ENCODE measurements at places on chromosomes 5 and 9.

GRCh38 chr5:95081982-95082381, 202.9 kb downstream of the MCTP1 start:
- DNase-seq, result no peak

GRCh38 chr9:14485366-14485765, 171.4 kb upstream of the NFIB start:
- no peak for DNase-seq

DNA sequence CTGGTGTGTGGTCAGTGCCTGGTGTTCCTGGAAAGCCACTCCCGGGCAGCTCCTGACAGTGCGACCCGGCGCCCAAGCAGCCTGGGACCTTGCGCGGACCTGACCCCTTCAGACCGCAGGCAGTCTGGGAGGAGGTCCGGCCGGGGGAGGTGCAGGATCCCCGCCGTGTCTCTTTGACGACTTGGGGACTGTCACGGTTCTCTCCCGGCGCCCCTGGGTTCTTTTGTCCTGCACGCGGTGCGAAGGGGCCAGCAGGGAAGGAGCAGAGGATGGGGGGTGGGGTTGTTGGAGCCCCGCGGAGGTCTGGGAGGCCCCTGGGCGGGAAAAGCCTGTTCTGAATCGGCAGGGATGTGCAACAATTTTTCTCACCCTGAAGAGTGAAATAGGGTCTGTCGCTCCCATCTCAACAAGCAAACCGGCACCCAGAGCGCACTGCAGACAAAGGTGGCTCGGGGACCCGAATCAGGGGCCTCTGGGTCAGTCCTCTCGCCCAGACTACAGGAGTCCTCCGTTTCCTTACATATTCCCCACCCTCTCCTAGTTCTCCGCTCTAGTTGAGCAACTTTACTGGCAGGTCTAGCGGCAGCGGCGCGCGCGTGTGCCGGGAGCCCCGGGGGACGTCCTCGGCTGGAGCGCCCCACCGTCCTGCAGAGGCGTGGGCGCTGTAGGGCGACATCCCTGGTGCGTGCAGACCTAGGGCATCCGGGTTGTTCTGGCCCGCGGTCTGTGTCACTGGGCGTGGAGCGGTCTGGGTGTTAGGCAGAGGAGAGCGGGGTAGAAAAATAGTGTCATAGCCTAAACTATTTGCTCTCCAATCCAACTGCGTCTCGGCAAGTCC, 1.2 kb downstream of the VCAN start:
- no peak for DNase-seq

DNA sequence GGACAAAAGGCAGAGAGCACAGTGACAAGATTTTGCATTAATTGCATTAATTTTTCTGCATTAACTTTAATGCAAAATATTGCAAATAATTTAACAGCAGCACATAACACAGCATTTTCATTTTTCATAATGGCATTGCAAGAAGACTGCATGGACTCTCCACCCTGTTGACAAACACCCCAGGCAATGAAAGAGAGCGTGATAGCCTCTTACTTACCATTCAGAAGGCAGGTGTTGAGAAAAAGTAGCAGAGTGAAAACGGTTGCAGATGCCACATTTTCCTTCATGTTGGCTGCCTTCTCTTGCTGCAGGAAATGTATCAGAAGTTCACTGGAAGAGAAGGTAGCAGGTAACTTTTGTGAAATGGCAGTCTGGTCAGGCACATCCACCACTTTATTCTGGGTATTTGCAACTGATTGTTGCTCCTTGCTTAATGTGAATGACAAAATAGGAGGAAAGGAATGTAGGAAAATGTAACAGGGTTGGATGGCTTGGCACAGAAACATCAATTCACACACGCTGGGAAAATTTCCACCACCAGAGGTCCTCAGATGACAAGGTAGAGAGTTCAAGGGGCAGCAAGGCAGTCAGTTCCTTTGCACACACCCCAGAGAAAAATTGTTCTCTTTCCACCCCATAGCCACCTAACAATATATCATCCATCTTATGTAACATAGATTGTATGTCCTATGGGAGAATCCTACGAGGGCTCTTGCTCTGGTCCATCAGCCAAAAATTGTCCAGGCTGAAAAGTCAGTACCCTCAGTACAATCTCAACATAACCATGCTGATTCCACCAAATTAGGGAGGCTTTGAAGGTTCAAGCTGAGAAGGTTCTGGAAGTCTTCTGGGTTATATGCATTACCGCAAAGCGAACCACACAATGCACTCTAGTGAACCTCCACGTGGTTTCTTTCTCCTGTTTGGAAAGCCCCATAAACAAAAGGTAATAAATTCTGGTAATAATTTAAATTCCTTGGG, 41.9 kb upstream of the AGXT2 start:
- peak; percentile 31 for DNase-seq

DNA sequence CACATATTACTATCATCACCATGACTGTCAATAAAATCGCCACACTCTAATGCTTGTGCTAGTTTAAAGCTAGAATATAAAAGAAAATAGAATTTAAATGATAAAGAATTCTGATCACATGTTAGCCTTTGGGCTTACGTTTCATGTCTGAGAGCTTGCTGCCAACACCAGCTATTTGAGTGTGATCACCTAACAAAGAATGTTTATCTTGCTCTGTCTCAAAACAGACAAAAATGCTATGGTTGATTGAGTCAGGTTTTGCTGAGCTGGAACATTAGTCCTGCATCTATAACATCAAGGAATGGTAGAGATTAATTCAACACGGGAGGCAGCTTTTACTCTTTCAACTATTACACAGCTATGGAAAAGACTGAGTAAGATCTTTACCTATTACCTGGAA, 50.7 kb downstream of the MSX2 start:
- DNase-seq, result no peak

DNA sequence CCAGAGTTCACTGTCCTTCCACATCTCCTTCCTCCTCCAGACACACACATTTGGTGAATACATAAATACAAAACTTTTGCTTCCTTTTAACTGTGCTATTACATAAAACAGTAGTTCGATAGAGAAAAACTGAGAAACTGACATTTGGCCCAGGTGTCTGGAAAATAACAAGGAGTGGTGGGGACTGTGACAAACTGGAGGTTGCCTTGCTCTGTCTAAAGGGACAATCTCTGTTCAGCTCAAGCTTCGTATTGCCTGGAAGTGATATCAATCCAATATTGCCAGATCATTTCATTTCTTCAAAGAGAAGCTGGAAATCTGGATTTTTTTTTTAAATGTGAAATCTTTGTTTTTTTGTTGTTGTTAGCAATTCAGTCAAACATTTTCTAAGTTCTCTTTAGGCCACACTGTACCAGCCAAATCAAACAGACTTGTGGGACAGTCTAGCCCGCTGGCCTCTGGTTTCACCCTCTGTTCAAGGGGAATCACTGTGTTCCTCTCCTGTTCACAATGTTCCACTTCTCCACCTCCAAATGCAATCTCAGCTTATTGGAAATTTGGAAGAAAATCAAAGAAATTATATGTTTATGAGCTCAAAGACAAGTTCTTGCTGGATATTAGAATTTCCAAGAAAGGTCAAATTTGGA, 612.5 kb downstream of the KIF4B start:
- DNase-seq, result no peak

GRCh38 chr9:93114984-93115335, 18.9 kb downstream of the CARD19 start:
- no peak for DNase-seq

- DNase-seq, result no peak
Observed at GRCh38 chr9:2622461-2623287, 1.1 kb downstream of the VLDLR start.

DNA sequence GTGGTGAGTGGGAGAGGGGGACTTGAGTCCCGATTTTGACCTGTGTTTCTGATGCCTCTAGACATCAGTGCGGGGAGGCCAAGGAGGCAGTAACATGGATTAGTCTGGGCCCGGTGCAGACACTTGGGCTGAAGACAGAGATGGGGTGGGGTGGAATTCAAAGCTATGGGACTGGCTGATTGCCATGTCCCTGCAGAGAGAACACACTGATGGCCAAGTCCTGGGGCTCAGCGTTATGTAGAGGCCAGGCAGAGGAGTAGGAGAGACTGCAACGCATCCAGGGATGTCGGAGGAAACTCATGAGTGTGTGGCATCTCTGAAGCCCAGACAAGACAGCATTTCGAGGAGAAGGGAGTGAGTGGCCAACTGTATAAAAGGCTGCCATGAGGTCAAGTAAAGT, 30.1 kb downstream of the PSD2 start:
- no peak for DNase-seq

DNA sequence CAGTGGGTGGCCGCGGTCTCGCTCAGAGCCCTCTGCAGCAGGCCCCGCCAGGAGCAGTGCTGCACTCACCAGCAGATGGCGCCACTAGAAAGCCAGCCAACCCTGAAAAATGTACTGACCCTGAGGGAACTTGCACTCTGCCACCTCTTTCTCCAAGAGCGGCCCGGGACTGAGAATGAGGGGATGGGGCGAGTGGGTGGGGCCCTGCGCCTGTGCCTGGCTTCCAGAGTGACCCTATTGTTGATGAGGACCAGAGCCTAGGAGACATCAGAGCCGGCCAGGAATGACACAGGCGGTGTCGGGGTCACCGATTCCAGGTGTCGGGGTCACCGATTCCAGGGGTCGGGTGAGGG, 2.9 kb upstream of the IL17B start:
- peak; percentile 46 for DNase-seq

DNA sequence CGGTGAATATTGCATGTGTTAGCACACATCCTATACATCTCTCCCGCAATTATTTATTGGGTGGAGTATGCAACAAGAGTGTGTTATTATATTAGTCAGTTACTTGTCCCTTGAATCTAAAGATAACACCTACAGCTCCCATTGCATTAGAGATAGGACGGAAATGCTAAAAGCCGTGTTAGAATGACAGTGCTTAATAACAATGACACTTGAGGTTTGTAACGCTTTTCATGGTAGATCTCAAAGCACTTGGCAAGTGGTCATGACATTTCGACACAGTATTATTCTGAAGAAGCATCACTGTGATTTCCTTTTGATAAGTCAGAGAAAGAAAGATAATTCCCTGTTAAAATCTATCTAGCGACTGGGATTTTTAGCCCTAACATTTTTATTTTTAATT, 33.4 kb upstream of the TRIO start:
- no peak for DNase-seq

DNA sequence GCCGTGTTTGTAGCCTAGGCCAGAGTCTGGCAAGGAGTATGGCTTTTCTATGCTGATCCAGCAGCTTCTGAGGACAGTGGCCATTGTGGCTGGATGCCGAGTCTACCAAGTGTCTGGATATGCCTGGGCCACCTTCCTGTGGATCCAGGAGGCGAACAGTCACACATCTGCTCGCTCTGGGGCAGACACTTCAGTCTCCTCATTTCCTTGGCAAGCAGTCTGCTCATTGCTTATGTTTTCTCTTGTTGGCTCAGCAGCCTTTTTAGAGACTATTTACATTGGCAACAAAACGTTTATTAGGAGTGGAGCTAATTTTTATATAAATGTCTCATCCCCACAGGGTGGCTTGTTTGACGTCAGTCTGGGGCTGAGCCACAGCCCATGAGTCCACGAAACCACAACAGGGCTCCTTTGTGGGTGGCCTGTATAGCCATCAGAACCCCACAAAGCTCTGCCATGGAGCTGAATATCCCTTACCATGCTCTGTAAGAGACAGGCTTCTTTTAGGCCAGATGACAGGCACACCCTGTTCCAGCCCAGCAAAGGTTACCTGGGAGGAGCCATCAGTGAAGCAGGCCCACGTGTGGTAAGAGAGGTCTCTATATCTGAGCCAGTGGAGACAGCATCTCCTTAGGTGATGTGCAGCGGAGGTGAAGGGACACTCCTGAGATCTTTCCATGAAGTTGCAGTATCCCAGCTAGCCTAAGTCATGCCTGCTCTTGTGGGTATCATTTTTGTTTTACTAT, 221.7 kb downstream of the DIRAS2 start:
- DNase-seq, result no peak

DNA sequence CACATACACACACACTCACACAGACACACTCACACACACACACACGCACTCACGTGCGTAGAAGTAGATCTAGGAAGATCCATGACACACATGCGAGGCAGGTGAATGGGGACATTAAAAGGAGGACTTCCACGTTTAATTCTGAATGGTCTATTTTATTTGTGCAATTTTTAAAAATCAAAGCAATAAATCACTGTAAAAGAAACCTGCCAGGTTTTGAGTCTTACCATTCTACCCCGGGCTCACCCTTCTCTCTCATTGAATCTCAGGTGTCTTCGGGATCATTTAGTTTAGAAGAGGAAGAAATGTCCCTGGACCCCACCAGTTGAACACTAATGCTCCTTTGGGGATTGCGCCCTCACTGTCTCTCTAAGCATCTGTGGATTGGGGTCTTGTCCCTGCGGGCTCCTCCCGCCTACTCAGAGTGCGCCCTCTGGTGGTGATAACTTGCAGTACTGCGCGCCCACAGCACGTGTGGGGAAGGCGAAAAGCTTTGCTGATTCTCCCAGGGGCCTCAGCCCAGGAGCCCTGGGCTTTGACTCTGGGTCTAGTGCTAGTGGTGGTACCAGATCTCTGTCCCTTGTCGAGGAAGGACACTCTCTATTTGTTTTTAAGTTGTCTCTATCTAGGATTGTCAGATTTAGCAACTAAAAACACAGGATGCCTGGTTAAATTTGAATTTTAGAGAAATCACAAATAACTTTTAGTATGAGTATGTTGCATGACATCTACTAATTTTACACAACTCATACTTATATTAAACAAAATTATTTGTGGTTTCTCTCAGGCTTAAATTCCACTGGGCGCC, 34.8 kb downstream of the BOD1 start:
- DNase-seq, result no peak

- DNase-seq, result no peak
Observed at GRCh38 chr5:36841677-36842076, 34.9 kb upstream of the NIPBL start.

GRCh38 chr5:1868886-1869475, 13.7 kb downstream of the IRX4 start:
- DNase-seq, result no peak

DNA sequence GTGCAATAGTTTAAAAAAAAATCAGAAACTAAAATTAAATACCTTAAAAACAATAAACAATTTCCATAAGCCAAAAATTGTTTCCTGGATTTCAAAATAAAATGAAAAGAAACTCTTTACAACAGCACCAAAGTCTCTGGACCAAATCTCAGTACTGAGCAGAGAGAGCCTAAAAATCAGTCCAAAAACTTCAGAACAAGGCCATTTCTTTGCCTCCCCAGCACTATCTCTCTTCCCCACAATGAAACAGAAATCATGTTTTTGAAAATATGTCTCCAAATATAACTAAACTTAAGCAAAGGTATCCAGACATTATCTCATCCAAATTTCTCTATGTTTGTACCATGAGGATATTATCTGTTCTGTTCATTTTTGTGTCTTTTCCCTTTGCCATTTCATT, 1.0 kb downstream of the FREM1 start:
- no peak for DNase-seq

DNA sequence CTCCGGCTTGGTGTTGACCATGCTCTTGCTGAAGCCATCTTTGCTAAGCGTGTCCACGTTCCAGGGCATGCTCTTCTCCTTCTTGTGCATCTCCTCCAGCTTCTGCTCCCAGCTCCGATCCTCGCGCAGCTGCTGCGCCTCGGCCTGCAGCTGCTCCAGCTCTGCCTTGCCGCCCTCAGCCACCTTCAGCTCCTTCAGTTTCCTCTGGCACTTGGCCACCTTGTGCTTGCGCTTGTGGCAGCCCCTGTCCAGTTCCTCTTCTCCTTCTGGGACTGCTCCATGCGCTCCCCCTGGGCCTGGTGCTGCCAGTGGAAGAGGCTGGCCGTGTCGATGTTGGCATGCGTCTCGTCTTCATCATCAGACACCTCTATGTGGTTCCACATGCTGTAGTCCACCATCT, 128.3 kb upstream of the CLINT1 start:
- DNase-seq, result no peak

GRCh38 chr5:116375926-116376325, 198.7 kb downstream of the SEMA6A start:
- no peak for DNase-seq

- DNase-seq, result no peak
Observed at GRCh38 chr9:26326563-26326962, 566.0 kb downstream of the CAAP1 start.
